ENCODE measurements at places on chromosomes 11 and 22. TPM values are rescaled to one million over a fixed set of nuclear protein-coding genes. Genes with fewer than 3 reads are reported as not detected.

- H3K36me3 ChIP-seq: no peaks in the 10 kb centered on the region
- H3K27me3 ChIP-seq: peaks cover 13% of the 10 kb centered on the region
- no peak overlapping the region for H3K27ac ChIP-seq
- DNase-seq: no peak
These were observed 1.9 kb upstream of the BCL9L start for GRCh38 chr11:118927554-118928100.

GRCh38 chr11:20840341-20840740, 171.0 kb downstream of the NELL1 start:
- H3K36me3 ChIP-seq: no peaks in the 10 kb centered on the region
- H3K27me3 ChIP-seq: no peaks in the 10 kb centered on the region
- no peak for DNase-seq
- no peak overlapping the region for H3K4me3 ChIP-seq
- H3K4me1 ChIP-seq: peaks cover 22% of the 10 kb centered on the region

GRCh38 chr11:120331301-120331996, 4.8 kb upstream of the ARHGEF12 start:
- peaks cover 4% of the 10 kb centered on the region for H3K4me1 ChIP-seq
- H3K27ac ChIP-seq: no peak overlapping the region
- DNase-seq: no peak
- no peaks in the 10 kb centered on the region for H3K36me3 ChIP-seq

GRCh38 chr11:45322891-45323600, 36.9 kb upstream of the SYT13 start:
- H3K27me3 ChIP-seq: no peaks in the 10 kb centered on the region
- no peak for DNase-seq
- H3K4me3 ChIP-seq: no peak overlapping the region
- no peaks in the 10 kb centered on the region for H3K4me1 ChIP-seq
- H3K36me3 ChIP-seq: no peaks in the 10 kb centered on the region

GRCh38 chr11:47378010-47378835, at the start of gene SPI1:
Gene SPI1, minus strand, starts transcription at chr11:47378547. Its CDS starts 194 bp downstream, at chr11:47378353.
- no peak within 1 kb of the TSS for H3K4me3 ChIP-seq
- no peaks in the 10 kb centered on the region for H3K36me3 ChIP-seq
- H3K27me3 ChIP-seq: no peaks in the 10 kb centered on the region
- H3K4me1 ChIP-seq: no peaks in the 10 kb centered on the region

DNA sequence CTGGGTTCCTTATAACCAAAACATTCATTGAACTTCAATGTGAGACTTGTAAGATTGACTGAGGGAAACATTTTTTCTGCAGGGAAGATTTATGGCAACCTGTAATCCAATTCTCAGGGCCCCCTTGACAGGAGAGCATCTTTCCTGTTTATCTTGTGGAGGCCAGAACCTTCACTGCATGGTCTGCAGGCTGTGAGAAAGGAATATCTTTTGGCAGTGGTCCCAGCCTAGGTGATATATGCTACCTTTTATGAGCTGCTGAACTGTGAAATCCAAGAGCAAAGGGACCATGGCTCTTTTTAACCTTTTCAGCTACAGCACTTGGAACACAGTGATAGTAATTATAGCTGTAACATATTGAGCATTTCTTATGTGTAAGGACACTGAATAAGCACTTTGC, 590.2 kb upstream of the B3GAT1 start:
- H3K27me3 ChIP-seq: no peaks in the 10 kb centered on the region
- no peak overlapping the region for H3K4me3 ChIP-seq
- no peak for DNase-seq
- H3K36me3 ChIP-seq: no peaks in the 10 kb centered on the region
- no peak overlapping the region for H3K27ac ChIP-seq

DNA sequence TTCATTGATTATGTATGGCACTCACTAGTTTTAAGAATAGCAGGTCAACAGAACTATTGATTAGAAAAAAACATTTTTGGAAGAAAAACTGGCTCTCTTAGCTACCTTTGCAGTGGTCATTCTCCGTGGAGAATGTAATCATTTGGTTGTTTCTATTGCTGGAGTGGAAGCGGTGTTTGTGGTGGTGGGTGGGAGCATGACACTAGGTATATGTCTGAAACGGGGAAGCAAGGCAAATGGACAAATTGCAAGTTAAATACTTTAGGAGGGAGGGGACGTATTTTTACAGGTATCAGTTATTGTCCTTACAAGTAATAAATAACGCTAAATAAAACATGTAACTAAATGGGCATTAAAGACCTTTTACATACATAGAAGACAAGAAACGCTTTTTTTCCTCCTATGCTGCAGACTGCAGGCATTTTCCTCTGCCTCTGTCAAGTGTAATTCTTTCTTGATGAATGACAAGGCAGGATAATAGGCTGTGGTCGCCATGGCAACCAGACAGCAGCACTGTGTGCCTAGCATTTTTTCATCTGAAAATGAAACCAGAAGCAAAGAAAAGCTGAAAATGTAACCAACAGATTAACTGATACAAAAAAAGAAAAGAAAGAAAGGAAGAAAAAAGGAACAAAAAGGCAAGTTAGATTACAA, 46.2 kb downstream of the BLID start:
- peak; percentile 49 for DNase-seq
- no peaks in the 10 kb centered on the region for H3K27me3 ChIP-seq
- H3K4me1 ChIP-seq: peaks cover 5% of the 10 kb centered on the region
- H3K4me3 ChIP-seq: no peak overlapping the region

GRCh38 chr11:95024958-95025357, at the start of gene KDM4E:
Gene KDM4E, plus strand, starts transcription at chr11:95025258. Its CDS starts 300 bp downstream, at chr11:95025558.
- no peak for DNase-seq
- H3K27me3 ChIP-seq: no peaks in the 10 kb centered on the region
- no peak within 1 kb of the TSS for H3K4me3 ChIP-seq
- H3K36me3 ChIP-seq: no peaks in the 10 kb centered on the region

DNA sequence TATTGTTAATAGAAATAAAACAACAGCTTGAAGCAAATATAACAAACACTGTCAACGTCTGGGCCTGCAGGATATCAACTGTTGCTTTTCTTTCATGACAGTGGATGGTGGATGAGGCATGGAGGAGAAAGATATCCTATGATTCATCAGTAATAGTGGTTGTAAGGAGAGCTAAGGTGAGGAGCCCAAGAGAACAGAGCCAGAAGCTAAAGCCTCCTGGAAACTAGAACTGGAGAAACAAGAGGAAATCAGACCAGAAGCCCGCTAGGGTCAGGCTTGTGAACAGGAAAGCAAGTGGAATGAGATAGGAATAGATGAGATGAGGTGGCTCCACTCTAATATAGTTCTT, 37.7 kb upstream of the MMP12 start:
- DNase-seq: no peak
- H3K27ac ChIP-seq: peak overlapping the region; percentile 56
- no peaks in the 10 kb centered on the region for H3K27me3 ChIP-seq
- peaks cover 10% of the 10 kb centered on the region for H3K4me1 ChIP-seq
- H3K4me3 ChIP-seq: no peak overlapping the region

- peak; percentile 86 for DNase-seq
- peaks cover 33% of the 10 kb centered on the region for H3K4me1 ChIP-seq
- no peaks in the 10 kb centered on the region for H3K27me3 ChIP-seq
These were observed 30.9 kb downstream of the C22orf31 start for GRCh38 chr22:29030618-29031226.

DNA sequence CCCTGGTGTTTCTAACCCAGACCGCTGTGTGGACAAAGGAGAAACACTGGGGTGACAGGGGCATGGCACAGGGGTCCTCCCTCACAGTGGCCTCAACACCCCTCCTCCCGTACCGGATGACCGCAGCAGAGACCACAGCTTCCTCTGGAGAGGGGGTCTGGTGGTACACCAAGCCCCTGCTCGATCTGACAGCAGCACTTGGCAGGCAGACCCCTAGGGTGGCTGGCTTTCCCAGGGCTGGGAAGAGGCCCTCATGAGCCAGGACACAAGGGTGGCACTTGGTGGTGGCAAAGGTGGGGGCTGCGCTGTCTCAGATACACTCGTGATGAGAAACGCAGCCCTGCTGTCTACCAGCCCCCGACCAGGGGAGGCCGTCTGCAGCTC, 38.7 kb downstream of the DUSP8 start:
- DNase-seq: no peak
- H3K27me3 ChIP-seq: peaks cover 7% of the 10 kb centered on the region
- H3K36me3 ChIP-seq: no peaks in the 10 kb centered on the region
- no peak overlapping the region for H3K4me3 ChIP-seq
- H3K27ac ChIP-seq: no peak overlapping the region

DNA sequence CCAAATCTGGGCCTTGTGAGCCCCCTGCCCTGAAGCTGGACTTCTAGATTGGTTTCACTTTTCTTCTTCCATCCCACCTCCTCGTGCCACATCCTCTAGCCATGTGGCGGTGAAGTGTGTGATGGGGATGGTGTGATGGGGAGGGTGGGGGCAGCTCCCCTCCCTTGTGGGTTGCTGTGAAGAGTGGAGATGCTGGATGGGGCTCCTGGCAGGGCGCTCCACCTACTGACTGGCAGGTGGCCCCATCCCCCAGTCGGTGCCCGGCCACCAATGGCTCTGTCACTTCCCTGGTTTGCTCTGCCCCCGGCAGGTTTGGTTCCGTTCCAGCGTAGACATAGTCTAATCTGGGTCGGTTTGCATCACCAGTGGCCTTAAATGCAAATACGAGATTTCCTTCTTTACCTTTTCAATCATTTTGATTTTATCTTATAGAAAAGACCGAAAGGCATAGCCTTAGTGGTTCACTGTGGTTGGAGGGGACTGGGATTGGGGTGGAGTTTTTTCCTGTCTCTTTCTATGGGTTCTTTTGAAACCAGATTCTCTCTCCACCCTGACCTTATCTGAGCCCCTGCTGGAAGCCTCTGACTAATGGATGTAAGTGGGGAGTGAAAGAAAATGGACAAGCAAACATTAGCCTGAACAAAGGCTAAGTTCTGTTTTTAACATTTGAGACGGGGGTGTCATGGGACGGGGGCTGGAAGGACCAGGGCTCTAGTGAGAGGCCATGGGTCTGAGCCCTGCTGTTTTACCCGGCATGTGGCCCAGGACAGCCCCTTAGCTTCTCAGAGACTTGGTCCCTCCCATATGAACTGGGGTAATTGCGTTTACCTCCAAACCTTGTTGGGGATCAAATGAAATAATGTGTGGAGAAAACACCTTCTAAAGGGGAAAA, 149.3 kb downstream of the CACNA1I start:
- H3K27me3 ChIP-seq: no peaks in the 10 kb centered on the region
- no peak overlapping the region for H3K27ac ChIP-seq
- DNase-seq: no peak

- no peak for DNase-seq
- no peak overlapping the region for H3K27ac ChIP-seq
- H3K27me3 ChIP-seq: peaks cover 26% of the 10 kb centered on the region
These were observed 1.8 kb downstream of the PGGHG start for GRCh38 chr11:290621-291231.

- no peak for DNase-seq
- no peaks in the 10 kb centered on the region for H3K36me3 ChIP-seq
- H3K27ac ChIP-seq: no peak overlapping the region
- H3K27me3 ChIP-seq: no peaks in the 10 kb centered on the region
- H3K4me1 ChIP-seq: no peaks in the 10 kb centered on the region
These were observed 564.2 kb upstream of the ANO5 start for GRCh38 chr11:21628641-21629040.

GRCh38 chr11:69401715-69402114, 79.7 kb upstream of the LINC01488 start:
- DNase-seq: no peak
- H3K4me1 ChIP-seq: no peaks in the 10 kb centered on the region

DNA sequence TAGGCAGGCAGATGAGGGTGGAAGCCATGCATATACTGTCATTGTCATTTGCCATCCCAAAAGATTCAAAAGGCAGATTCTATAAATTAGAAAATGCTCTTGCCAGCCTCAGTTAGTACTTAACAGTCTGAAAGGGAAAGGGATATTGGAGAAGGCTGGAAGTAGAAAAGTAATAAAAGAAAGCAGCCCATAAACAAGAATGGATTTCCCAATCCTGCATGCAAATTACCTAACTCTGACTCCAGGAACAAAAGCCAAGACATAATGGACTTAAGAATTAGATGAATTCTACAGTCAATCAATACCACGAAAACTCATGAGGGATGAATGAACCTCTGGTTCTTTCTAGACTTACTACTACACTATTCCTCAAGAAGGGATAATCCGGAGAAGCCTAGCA, 5.9 kb downstream of the PAK1 start:
- H3K27ac ChIP-seq: peak overlapping the region; percentile 96
- no peak for DNase-seq
- H3K36me3 ChIP-seq: no peaks in the 10 kb centered on the region
- peaks cover 69% of the 10 kb centered on the region for H3K4me1 ChIP-seq

DNA sequence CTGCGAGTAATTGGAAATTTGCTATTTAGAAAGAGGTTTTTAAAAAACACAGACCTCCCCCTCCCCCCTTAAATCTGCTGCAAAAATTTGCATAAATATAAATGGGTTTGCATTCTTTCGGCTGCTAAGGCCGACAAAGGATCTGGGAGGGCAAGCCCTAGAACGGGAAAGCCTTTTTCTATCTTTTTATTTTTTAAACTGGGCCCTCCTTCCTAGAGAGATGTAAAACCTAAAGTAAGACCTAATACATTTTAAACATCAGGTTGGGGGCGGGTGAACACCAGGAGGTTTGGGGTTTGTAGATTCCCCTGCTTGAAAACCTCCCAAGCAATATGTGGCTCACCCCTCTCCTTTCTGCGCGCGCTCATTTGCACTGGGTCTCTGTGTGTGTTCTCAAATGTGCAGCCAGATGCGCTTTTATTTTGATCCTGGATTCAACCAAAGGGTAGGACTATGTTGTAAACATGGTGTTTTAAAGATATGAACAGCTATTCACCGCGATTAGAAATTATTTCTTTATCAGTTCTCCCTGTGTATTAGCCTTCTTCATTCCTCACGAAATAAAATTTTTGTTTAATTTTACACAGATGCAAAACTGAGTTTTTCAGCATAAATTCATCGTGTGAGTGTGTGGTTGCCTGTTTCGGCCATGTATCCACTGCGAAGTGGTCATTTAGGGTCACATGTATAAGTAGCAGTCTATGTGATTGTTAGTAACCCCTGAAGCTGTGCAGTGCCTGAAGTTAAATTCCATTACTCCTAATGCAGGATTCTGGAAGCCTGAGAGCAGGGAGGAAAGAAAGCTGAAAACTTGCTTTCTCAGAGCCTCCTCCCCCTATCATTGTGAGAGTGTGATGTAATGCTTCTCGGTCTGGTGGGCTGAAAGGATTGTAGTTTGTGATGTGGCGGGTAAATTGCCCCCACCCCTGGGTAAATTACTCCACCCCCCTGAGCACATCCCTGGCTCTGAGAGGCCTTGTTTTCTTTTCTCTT, 988 bp downstream of the TNRC6B start:
- H3K4me3 ChIP-seq: peak overlapping the region; percentile 64
- DNase-seq: peak; percentile 80
- peak overlapping the region; percentile 98 for H3K27ac ChIP-seq
- no peaks in the 10 kb centered on the region for H3K27me3 ChIP-seq

GRCh38 chr11:44781655-44782054, 54.9 kb downstream of the TSPAN18 start:
- DNase-seq: no peak
- H3K27me3 ChIP-seq: no peaks in the 10 kb centered on the region
- no peak overlapping the region for H3K27ac ChIP-seq
- no peaks in the 10 kb centered on the region for H3K36me3 ChIP-seq
- H3K4me1 ChIP-seq: peaks cover 53% of the 10 kb centered on the region

HEPHL1 gene
- polyA plus RNA-seq: 0.17 TPM

DKK3 gene
- polyA plus RNA-seq: 14.8 TPM

LRRC56 gene
- 0.73 TPM for polyA plus RNA-seq

SCGB2A2 gene
- not detected for polyA plus RNA-seq

PHOX2A gene
- polyA plus RNA-seq: 0.23 TPM

RPS6KA4 gene
- 3.5 TPM for polyA plus RNA-seq

VSTM5 gene
- 0.21 TPM for polyA plus RNA-seq

UBQLNL gene
- 0.09 TPM for polyA plus RNA-seq
